Peyer's patch (tissue), 4 donors: ENCODE measurements at places on chromosomes 7 and 10.

DNA sequence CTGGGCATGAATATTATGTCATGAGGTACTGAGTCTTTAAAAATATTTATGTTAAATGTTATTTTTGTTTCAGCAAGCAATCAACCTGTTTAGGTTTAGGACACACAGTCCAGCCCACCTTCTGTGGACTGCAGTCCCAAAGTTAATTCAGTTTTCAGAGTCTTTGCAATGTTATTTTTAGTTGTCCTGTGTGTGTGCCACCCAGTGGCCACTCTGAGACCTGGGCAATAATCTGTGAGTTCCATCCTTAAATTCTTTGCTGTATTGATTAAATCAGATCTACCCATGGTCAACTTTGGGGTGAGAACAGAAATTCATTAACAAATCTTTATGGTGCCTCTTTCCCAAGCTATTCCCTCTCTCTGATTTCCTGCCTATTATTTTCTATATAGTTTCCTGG, 415.1 kb downstream of the CCSER2 start:
- no peak for DNase-seq

DNA sequence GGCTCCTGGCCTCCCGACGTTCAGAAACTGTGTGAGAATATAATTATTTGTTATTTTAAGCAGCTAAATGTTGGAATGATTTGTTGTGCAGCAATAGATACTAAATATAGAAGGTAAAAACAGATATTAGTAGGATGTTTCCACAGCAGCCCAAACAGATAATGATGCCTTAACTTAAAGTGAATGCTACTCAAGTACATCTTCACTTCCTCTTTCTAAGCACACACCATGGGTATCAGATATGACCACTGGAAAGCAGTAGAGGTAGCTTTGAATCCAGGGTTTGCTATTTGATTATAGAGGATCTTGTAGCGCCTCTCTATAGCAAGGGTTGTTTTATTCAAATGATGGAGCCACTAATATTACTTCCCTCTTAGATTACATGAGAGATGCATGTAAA, 38.2 kb upstream of the BET1 start:
- DNase-seq = no peak

DNA sequence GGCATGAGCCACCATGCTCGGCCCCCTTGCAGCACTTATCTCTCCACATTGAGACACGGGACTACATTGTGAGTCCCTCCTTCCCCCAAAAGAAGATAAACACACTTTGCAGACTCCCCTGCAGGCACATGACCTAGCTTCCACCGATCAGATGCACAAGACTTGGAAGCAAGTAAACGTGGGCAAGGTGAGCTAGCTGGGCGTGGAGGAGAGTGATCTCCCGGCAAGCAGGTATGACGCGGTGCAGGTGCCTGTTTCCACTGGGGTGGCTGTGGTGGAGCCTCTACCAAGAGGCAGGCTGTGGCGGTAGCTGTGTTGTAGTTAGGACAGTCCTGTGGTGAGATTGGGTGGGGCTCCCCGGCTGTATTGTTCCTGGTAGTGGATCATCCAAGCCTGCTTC, 7.7 kb upstream of the COMTD1 start:
- no peak for DNase-seq

GRCh38 chr7:74483402-74484336, 30.0 kb downstream of the GTF2IRD1 start:
- no peak for DNase-seq

DNA sequence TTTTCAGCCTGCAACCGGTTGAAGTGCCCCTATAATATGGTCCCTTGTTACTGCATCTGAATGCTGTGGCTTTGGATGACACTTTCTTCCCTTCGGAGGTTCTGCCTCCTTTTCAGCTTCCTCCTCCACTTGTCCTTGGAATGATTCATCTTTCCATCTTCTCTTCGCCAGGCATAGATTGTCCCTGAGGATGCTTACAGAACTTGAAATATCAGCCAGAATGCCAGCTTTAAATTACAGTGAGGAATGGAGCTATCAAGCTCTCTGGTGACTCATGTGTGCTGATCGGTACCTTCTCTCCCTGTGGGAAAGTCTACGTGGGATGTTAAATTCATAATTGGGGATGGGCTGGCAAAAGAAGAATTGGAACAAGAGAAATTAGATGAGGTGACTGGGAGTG, 45.9 kb upstream of the PDK4 start:
- no peak for DNase-seq

- DNase-seq = no peak
Measured at GRCh38 chr10:43389867-43390266, 18.4 kb downstream of the FXYD4 start.

- no peak for DNase-seq
Measured at GRCh38 chr7:37753398-37754050, 70.0 kb downstream of the GPR141 start.

GRCh38 chr7:152894295-152895170, 135.0 kb downstream of the ACTR3B start:
- DNase-seq = no peak

GRCh38 chr7:55561690-55562089, 10.6 kb downstream of the VOPP1 start:
- no peak for DNase-seq

DNA sequence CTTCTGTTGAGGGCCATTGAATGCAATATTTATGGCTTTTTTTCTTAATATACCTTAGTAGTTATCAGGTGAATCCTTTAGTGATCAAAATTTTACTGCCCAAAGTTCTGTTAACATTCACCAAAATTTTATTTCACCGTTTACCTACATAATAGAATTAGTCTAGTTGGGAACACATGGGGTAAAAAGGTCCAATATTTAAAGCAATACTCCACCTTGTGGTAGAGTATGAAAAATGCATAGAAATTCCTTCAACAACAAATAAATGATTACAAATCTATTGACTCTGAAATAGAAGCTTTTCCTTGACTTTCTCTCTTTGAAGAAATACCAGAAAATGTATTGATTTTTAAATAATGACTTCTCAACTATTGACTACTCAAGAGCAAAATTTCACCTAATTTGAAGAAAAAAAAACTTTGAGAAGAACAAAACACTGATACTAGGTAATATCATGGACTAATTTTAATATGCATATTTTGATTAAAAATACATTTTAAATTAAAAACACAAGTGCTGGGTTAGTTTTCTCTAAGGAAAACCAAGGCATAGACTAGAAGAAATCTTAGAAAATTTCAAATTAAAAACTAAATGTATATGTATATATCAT, 43.3 kb downstream of the POLR1F start:
- no peak for DNase-seq

DNA sequence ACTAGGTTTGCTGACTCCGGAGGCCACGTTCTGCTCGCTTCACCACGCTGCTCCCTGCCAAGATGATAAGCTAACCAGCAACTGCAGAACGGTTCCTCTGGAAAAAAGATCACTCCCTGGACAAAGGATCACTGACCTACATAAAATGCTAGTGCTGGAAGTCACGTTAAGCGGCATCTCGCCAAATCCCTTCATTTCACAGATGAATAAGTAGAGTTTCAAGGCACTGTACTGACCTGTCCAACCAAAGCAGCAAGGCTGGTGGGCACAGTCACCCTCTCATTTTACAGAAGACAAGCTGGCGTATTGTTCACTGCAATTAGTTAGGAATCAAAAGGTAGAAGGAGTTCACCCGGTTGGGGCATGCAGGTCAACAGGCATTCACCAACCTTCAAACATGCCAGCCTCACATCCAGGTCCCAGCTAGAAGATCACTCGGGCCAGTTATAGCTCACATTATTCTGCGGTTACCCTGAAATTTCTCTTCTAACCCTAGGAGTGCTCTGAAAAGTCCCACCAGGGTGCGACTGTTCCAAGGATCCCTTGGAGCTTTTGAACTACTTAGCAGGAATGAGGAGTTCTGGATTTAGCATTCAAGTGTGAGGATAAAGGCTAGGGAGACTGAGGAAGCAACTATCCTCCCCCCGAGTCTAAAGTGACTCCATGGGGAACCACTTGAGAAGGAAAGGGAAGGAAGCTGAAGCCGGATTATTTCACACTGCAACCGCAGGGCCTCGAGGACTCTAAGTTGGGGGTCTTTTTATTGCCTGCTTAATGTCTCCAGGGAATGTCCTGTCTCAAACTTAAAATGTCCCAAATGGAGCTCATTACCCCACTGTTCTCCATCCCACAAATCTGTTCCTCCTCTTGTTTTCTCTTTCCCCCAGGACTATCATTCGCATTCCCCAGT, 32.8 kb downstream of the HIPK2 start:
- no peak for DNase-seq

GRCh38 chr7:35555934-35556333, 139.0 kb downstream of the HERPUD2 start:
- DNase-seq = no peak

GRCh38 chr10:119393019-119393418, 149.5 kb downstream of the RGS10 start:
- DNase-seq = no peak

DNA sequence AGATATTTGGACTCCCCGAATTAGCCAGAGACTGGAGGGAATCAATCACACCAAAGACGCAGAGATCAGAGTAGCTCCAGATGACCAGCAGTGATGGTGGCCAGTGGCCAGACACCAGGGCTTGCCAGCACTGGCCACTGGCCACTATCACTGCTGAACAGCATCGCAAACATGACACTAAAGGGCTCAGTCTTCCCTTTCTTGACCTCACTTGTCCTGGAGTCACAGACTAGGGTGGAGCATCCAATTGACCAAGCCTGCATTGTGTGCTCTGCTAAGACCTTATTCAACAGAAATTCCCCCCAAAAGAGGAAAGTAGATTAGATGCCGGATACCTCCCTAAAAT, 234.7 kb downstream of the CREB5 start:
- no peak for DNase-seq

- no peak for DNase-seq
Measured at GRCh38 chr10:78906734-78907390, 161.9 kb upstream of the ZMIZ1 start.

GRCh38 chr7:498678-499641, 20.7 kb downstream of the PDGFA start:
- DNase-seq = no peak

DNA sequence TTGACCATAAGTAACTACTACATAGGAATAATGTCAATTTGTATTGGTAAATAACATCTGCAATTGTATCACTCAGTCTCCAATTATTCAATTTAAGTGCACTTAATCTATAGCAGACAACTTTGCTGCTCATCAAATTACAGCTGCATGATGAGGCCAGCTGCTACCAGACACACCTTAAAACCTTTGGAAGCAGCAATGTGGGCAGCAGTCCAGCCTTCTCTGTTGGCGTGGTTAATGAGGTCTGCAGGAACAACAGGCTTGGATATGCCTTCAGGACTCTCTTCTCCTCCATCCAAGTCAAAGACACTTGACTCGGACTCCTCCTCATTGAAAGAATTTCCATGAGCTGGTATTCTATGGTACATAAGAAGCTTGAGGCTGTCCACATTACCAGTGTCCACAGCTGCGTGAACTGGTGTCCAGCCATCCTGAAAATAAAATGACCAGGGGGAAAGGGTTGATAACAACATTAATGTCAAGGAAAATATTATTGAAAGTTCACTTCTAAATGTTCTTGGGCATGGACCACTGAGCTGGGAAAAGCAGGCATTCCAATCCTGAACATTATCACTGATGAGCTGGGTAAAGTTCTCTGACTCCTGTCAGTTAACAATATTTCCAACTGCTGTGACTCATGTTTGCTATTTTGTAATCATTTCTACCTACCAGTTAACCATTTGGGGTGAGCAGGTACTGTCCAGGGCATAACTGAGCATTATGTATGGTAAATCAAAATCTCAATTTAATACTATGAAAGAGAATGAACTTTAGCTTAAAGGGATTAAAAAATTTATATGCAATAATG, 95.7 kb downstream of the CTTNBP2 start:
- DNase-seq = peak; percentile 70

- DNase-seq = no peak
Measured at GRCh38 chr7:25864511-25864910, 287.5 kb upstream of the NFE2L3 start.

DNA sequence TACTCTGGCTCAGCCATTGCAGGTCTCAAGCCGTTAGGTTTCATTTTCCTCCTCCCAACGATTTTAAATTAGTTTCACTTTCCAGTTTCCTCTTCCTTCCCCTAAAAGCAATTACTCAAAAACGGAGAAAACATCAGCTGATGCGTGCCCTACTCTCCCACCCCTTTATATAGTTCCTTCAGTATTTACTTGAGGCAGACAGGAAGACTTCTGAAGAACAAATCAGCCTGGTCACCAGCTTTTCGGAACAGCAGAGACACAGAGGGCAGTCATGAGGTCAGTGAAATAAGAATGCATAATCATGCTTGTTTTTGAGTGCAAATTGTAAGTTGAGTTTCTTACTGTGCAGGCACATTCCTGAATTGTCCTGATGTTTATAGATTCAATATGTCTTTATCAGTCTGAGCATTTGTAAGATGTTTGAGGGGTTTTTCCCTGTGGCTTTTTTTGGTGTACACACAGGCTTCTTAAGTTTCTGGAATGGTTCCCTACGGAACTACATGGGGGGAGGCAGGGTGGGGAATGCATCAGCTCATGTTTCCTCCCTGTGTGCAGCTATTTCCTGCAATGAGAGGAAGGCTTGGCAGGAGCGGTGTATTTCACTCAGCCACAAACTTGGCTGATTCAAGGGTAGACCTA, at the start of gene IFIT3:
Gene IFIT3, plus strand, starts transcription at position 195 of the 639 bp plus-strand sequence. Its CDS starts 77 bp downstream, at position 272.
- peak; percentile 37 for DNase-seq

- no peak for DNase-seq
Measured at GRCh38 chr7:92489634-92490033, 11.9 kb upstream of the ERVW-1 start.

GRCh38 chr10:3807928-3808496, 23.0 kb upstream of the KLF6 start:
- DNase-seq = no peak

- DNase-seq = peak; percentile 56
Measured at GRCh38 chr7:95478272-95479037, 7.3 kb upstream of the ASB4 start.

DNA sequence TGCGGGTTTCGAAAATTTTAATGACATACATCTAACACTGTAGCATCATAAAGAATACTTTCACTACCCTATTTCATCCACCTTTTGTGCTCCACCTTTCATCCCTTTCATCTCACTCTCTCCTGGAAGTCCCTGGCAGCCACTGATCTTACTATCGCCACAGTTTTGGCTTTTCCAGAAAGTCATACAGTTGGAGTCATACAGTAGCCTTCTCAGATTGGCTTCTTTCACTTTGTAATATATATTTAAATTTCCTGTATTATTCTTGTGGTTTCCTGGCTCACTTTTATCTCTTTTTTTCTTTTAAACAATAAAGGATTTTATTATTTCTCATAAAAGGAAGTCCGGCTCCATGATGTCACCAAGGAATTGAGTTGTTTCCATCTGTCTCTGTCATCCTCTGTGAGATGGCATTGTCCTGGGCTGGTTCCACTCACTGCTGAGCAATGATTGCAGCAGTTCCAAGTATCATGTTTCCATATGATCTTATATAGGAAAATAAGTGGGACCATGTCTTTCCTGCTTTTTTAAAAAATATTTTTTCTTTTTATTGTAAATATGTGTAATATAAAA, 626.3 kb downstream of the POM121L12 start:
- DNase-seq = no peak

GRCh38 chr10:68082872-68083271, 7.8 kb upstream of the HERC4 start:
- DNase-seq = no peak
